ENCODE measurements at places on chromosomes 5 and 9. TPM values are rescaled to one million over a fixed set of nuclear protein-coding genes. Genes with fewer than 3 reads are reported as not detected.

UBE2QL1 gene
- total RNA-seq = 41.6 TPM

PCDHB1 gene
- 0.25 TPM for total RNA-seq

ACTBL2 gene
- total RNA-seq = not detected

SAXO1 gene
- under 0.01 TPM for total RNA-seq

MAMDC2 gene
- total RNA-seq = 2.5 TPM

SURF1 gene
- total RNA-seq = 10.6 TPM

ANKRD31 gene
- total RNA-seq = 0.49 TPM

NSG2 gene
- 671 TPM for total RNA-seq

SLC46A2 gene
- not detected for total RNA-seq

RMI1 gene
- 17.2 TPM for total RNA-seq

COL15A1 gene
- total RNA-seq = 8.4 TPM

FABP6 gene
- 2.2 TPM for total RNA-seq

CCDC171 gene
- 21.1 TPM for total RNA-seq

ANGPTL2 gene
- 3.7 TPM for total RNA-seq

ADRA1B gene
- 0.74 TPM for total RNA-seq

INSYN2B gene
- 0.74 TPM for total RNA-seq

CBY3 gene
- not detected for total RNA-seq

FKBP15 gene
- 8.1 TPM for total RNA-seq

UGT3A1 gene
- not detected for total RNA-seq

OGN gene
- total RNA-seq = 22.9 TPM

OTULINL gene
- 15.5 TPM for total RNA-seq

MCC gene
- 10.3 TPM for total RNA-seq

CREB3 gene
- 23.6 TPM for total RNA-seq

SURF6 gene
- 14.8 TPM for total RNA-seq

ANAPC2 gene
- total RNA-seq = 22.1 TPM

HCN1 gene
- 14.0 TPM for total RNA-seq

CDKN2B gene
- 0.25 TPM for total RNA-seq

CCDC152 gene
- 6.1 TPM for total RNA-seq

ANXA2R gene
- total RNA-seq = 0.49 TPM

MSX2 gene
- total RNA-seq = not detected

GAS1 gene
- total RNA-seq = 26.8 TPM

CHSY3 gene
- 14.8 TPM for total RNA-seq

C9orf57 gene
- total RNA-seq = not detected

FUBP3 gene
- 34.2 TPM for total RNA-seq

TMEM215 gene
- total RNA-seq = 0.25 TPM

SYK gene
- total RNA-seq = 1.2 TPM

SETD9 gene
- 3.7 TPM for total RNA-seq

ANKRD20A1 gene
- 2.0 TPM for total RNA-seq

INSL4 gene
- not detected for total RNA-seq

KCTD16 gene
- total RNA-seq = 17.5 TPM

C8G gene
- not detected for total RNA-seq

NOXA1 gene
- total RNA-seq = 2.0 TPM

CENPK gene
- total RNA-seq = 5.4 TPM

TRIM7 gene
- total RNA-seq = 1.7 TPM

SPINK1 gene
- under 0.01 TPM for total RNA-seq

LEAP2 gene
- total RNA-seq = 0.74 TPM

SHROOM1 gene
- total RNA-seq = 2.2 TPM

LHX3 gene
- total RNA-seq = under 0.01 TPM

TLE4 gene
- total RNA-seq = 59.5 TPM

RBM18 gene
- total RNA-seq = 15.5 TPM

MARCHF3 gene
- 19.7 TPM for total RNA-seq

SGCD gene
- 3.0 TPM for total RNA-seq

FCN2 gene
- total RNA-seq = not detected
